Stimulated activated CD4-positive, alpha-beta T cell treated with anti-CD3 and anti-CD28 coated beads, Interleukin-15, amount 100 ng/mL, for 1 hour (primary cell): ENCODE measurements at places on chromosomes 3 and 15.

- no peak for DNase-seq
These were observed 2.4 kb downstream of the MYLK start for GRCh38 chr3:123881771-123882170.

DNA sequence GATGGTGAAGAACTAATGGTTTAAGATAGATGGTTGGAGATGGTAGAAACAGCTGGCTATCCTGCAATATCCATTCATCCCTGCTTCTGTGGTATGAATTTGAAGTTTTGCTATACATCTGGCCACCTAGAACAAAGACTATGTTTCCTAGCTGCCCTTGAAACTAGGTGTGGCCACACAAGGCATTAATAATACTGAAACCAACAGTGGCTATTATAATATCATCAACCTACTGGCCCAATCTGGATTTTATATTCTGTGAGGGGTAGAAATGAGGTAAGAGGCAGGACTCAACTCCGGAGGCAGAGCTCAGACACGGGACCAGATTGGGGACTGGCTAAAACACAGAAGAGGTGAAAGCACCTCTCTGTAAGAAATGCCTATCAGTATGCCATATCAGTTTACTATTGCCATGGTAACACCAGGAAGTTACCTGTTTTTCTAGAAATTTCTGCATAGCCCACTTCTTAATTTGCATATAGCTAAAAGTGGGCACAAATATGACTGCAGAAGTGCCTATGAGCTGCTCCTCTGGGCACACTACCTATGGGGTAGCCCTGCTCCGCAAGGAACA is 8.4 kb downstream of the IFT80 start:
- no peak for DNase-seq

- no peak for DNase-seq
These were observed 34.9 kb upstream of the CPOX start for GRCh38 chr3:98628317-98628716.

GRCh38 chr3:18012436-18012835 is 270.0 kb upstream of the TBC1D5 start:
- no peak for DNase-seq
